ENCODE measurements at places on chromosomes 7 and 10. TPM values are rescaled to one million over a fixed set of nuclear protein-coding genes. Genes with fewer than 3 reads are reported as not detected.

The PDIA4 gene
- total RNA-seq: 54.0 TPM

The ATP6V0A4 gene
- not detected for total RNA-seq

The PHYH gene
- 7.3 TPM for total RNA-seq

The NOM1 gene
- total RNA-seq: 34.7 TPM

The CTAGE6 gene
- 0.40 TPM for total RNA-seq

The COBL gene
- total RNA-seq: not detected

The EPC1 gene
- total RNA-seq: 178 TPM

The MYO1G gene
- total RNA-seq: 429 TPM

The AKR1C1 gene
- total RNA-seq: 0.93 TPM

The PNLIPRP1 gene
- total RNA-seq: not detected

The RPEL1 gene
- total RNA-seq: not detected

The ZFAND2A gene
- total RNA-seq: 106 TPM

The HOXA13 gene
- not detected for total RNA-seq

The VSIR gene
- 134 TPM for total RNA-seq

The HOXA10 gene
- total RNA-seq: 2.2 TPM

The GPER1 gene
- 0.26 TPM for total RNA-seq

DNA sequence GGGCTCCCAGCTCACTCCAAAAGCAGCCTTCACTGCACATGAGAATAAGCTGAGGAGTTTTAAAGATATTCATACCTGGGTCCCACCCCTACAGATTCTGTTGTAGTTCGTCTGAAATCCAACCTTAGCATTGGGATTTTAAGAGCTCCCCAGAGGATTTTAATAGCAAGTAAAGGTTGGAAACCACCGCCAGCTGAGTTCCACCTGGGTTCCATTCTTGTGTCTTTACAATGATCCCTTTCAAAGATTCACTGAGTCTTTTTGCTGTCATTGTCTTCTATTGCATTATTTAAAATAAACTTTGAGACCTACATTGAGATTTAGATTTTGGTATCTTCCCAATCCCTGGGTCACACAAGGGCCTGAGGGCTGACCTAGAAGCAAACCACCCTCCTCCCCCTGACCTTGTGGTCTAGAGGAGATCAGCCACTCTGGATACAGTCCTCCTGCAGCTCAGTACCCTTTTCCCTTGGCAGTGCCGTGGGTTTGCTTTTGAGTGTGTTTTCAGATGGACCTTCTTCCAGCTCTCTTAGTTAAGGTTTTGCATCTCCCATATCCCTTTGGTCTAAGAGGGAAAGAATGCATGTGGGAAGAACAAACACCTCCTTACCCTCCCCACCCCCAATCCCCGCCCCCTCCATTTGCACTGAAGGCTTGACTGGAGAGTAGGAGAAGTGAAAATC, 22.6 kb upstream of the SIRT1 start:
- no peaks in the 10 kb centered on the region for H3K36me3 ChIP-seq
- H3K27ac ChIP-seq: no peak overlapping the region
- DNase-seq: no peak
- no peaks in the 10 kb centered on the region for H3K4me1 ChIP-seq
- no peaks in the 10 kb centered on the region for H3K27me3 ChIP-seq

- no peak for DNase-seq
- H3K27ac ChIP-seq: no peak overlapping the region
- no peaks in the 10 kb centered on the region for H3K36me3 ChIP-seq
Observed at GRCh38 chr10:62573929-62574328, 199.8 kb downstream of the ZNF365 start.

GRCh38 chr10:107013258-107014006, 151.1 kb downstream of the SORCS1 start:
- H3K36me3 ChIP-seq: no peaks in the 10 kb centered on the region
- H3K27me3 ChIP-seq: no peaks in the 10 kb centered on the region
- DNase-seq: no peak
- H3K27ac ChIP-seq: no peak overlapping the region

DNA sequence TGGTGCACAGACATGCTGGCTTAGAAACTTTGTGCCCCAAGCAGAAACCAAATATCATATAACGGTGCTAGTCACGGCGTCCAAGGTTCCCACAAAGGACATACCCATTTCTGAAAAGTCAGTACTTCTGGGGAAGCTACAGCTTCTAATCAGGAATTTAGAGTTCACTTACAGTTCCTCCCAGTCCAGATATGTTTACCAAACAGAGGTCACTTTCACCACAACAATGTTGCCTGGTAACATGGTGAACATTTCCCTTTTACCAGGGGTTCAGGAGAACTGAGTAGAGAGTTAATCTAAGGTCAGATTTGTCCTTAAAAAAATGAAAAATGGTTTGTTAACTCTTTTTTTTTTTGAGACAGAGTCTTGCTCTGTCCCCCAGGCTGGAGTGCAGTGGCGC, 265.9 kb upstream of the MKLN1 start:
- H3K27ac ChIP-seq: no peak overlapping the region
- H3K4me3 ChIP-seq: no peak overlapping the region
- no peak for DNase-seq
- no peaks in the 10 kb centered on the region for H3K27me3 ChIP-seq
- peaks cover 30% of the 10 kb centered on the region for H3K4me1 ChIP-seq

GRCh38 chr7:9201928-9202327, 768.5 kb downstream of the NXPH1 start:
- H3K4me1 ChIP-seq: no peaks in the 10 kb centered on the region
- H3K36me3 ChIP-seq: no peaks in the 10 kb centered on the region
- H3K27me3 ChIP-seq: no peaks in the 10 kb centered on the region
- H3K4me3 ChIP-seq: no peak overlapping the region

- H3K27me3 ChIP-seq: no peaks in the 10 kb centered on the region
- no peak overlapping the region for H3K4me3 ChIP-seq
- peaks cover 25% of the 10 kb centered on the region for H3K4me1 ChIP-seq
- no peaks in the 10 kb centered on the region for H3K36me3 ChIP-seq
Observed at GRCh38 chr10:70094250-70094649, 38.4 kb downstream of the AIFM2 start.

DNA sequence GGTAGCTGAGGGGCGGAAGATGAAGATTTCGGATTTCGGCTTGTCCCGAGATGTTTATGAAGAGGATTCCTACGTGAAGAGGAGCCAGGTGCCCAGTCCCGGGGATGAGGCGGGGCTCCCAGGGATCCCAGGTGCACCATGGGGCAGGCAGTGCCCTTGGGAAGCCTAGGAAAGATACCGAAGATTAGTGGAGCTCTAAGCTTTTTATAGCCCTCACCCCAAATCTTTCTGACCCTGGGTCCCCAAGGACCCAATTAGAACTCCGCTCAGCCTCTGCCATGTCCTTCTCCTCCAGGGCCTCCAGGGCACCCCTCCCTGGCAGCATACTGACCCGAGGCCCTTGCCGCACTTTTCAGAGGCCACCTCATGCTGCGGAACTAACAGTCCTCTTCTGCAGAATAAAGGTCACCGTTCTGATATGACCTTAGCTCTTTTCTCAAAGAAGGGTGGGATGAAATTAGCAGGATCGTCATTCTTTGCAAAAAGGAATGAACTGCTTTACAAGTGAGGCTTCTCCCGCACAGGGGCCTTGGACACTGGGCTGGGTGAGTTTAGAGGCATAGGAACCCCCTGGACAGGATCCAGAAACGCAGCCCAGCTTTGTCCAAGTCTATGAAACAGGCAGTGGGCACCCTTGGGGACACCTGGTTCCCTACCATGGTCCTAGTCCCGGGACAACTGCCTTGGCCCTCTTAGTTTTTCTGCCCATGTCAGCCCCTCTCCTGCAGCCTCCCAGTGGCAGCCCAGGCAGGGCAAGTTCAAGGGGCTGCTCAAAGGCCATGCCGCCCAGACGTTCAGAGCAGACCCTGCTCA, 17.9 kb upstream of the CSGALNACT2 start:
- no peaks in the 10 kb centered on the region for H3K27me3 ChIP-seq
- H3K36me3 ChIP-seq: no peaks in the 10 kb centered on the region
- peak overlapping the region; percentile 75 for H3K27ac ChIP-seq
- H3K4me3 ChIP-seq: no peak overlapping the region
- H3K4me1 ChIP-seq: peaks cover 32% of the 10 kb centered on the region
- no peak for DNase-seq

GRCh38 chr7:85232068-85232467, 45.2 kb upstream of the SEMA3D start:
- no peak overlapping the region for H3K4me3 ChIP-seq
- H3K4me1 ChIP-seq: no peaks in the 10 kb centered on the region
- DNase-seq: no peak
- H3K36me3 ChIP-seq: no peaks in the 10 kb centered on the region

DNA sequence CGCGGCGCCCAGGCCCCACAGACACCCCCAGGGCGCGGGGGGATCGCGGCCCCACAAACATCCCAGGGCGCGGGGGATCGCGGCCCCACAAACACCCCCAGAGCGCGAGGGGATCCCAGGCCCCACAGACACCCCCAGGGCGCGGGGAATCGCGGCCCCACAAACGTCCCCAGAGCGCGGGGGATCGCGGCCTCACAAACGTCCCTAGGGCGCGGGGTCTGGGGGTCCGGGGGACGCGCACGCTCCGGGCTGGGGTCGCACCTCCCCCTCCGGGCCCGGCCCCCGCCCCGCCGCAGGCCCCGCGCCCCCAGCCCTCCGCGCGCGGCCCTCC, 382 bp downstream of the DIP2C start:
- DNase-seq: no peak
- no peak overlapping the region for H3K27ac ChIP-seq
- H3K4me1 ChIP-seq: no peaks in the 10 kb centered on the region
- H3K36me3 ChIP-seq: no peaks in the 10 kb centered on the region
- H3K27me3 ChIP-seq: peaks cover 7% of the 10 kb centered on the region
- H3K4me3 ChIP-seq: no peak overlapping the region

- H3K4me1 ChIP-seq: no peaks in the 10 kb centered on the region
- no peak overlapping the region for H3K27ac ChIP-seq
- no peaks in the 10 kb centered on the region for H3K27me3 ChIP-seq
- no peak for DNase-seq
- no peaks in the 10 kb centered on the region for H3K36me3 ChIP-seq
Observed at GRCh38 chr7:21690705-21691104, 147.9 kb downstream of the DNAH11 start.

- no peak overlapping the region for H3K4me3 ChIP-seq
- peaks cover 12% of the 10 kb centered on the region for H3K4me1 ChIP-seq
- no peak overlapping the region for H3K27ac ChIP-seq
- H3K27me3 ChIP-seq: no peaks in the 10 kb centered on the region
Observed at GRCh38 chr10:97102441-97102840, 83.3 kb downstream of the SLIT1 start.

DNA sequence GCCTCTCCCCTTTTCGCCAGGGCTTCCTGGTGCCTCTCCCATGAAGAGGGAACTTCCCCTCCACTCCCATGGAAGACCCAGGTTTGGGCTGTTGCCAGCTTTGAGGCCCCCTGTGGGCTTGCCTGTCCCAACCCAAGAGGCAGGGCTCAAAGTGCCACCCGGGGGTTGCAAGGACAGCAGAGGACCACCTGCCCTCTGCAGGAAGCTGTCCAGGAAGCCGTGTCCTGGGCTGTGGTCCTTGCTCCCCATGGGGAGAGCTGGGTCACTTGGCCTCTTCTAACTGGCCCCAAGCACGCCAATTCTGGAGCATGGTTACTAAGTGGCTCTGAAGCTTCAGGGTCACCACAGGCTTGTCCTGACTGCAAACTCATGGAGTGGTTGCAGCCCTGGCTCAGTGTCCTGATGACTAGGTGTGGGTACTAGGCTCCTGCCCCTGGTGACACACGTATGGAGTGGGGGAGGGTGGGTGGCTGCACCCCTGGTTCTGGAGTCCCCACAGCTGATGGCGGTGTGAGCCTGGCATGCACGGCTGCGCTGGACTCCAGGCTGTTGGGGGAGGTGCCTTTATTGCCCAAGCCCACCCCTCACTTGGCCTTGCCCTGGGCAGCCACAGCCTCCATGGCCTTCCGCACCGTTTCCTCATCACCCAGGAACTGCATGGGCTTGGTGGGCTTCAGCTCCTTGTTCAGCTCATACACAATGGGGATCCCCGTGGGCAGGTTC, 3.0 kb downstream of the PGAM2 start:
- H3K4me1 ChIP-seq: peaks cover 50% of the 10 kb centered on the region
- H3K4me3 ChIP-seq: no peak overlapping the region
- H3K36me3 ChIP-seq: peaks cover 54% of the 10 kb centered on the region
- no peak overlapping the region for H3K27ac ChIP-seq
- no peak for DNase-seq

- no peak for DNase-seq
- H3K4me1 ChIP-seq: no peaks in the 10 kb centered on the region
- H3K36me3 ChIP-seq: no peaks in the 10 kb centered on the region
- H3K27ac ChIP-seq: no peak overlapping the region
- H3K27me3 ChIP-seq: no peaks in the 10 kb centered on the region
- no peak overlapping the region for H3K4me3 ChIP-seq
Observed at GRCh38 chr7:146655928-146656797, 539.6 kb downstream of the CNTNAP2 start.

DNA sequence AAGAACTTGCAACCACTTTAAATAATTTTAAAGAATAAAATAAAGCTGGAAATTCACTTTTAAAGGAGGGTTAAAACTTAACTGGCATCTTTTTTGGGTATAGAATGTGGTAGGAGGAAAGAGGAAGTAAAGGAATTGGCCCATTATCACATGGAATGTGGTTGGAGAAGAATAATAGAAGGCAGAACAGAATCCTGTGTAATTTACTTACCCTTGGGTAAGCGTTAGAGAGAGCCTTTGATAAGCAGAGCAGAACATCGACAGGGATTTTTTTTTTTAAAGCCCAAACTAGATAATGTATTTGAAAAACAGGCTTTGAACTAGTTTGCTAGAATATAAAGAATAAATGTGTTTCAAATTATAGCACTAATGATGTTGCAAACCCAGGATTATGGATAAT, 199.8 kb upstream of the KIAA1217 start:
- no peak overlapping the region for H3K27ac ChIP-seq
- no peaks in the 10 kb centered on the region for H3K4me1 ChIP-seq
- DNase-seq: no peak
- no peaks in the 10 kb centered on the region for H3K27me3 ChIP-seq
- no peaks in the 10 kb centered on the region for H3K36me3 ChIP-seq

- no peak for DNase-seq
- no peaks in the 10 kb centered on the region for H3K36me3 ChIP-seq
- H3K4me1 ChIP-seq: peaks cover 7% of the 10 kb centered on the region
Observed at GRCh38 chr7:132464740-132465139, 111.5 kb downstream of the PLXNA4 start.

GRCh38 chr10:76074659-76075058, 643.2 kb downstream of the LRMDA start:
- H3K4me3 ChIP-seq: no peak overlapping the region
- H3K27me3 ChIP-seq: no peaks in the 10 kb centered on the region
- DNase-seq: no peak
- H3K36me3 ChIP-seq: no peaks in the 10 kb centered on the region

- no peaks in the 10 kb centered on the region for H3K27me3 ChIP-seq
- peaks cover 14% of the 10 kb centered on the region for H3K4me1 ChIP-seq
- no peak overlapping the region for H3K4me3 ChIP-seq
- no peaks in the 10 kb centered on the region for H3K36me3 ChIP-seq
- H3K27ac ChIP-seq: peak overlapping the region; percentile 1
- peak; percentile 59 for DNase-seq
Observed at GRCh38 chr7:36208997-36209813, 56.2 kb downstream of the EEPD1 start.

DNA sequence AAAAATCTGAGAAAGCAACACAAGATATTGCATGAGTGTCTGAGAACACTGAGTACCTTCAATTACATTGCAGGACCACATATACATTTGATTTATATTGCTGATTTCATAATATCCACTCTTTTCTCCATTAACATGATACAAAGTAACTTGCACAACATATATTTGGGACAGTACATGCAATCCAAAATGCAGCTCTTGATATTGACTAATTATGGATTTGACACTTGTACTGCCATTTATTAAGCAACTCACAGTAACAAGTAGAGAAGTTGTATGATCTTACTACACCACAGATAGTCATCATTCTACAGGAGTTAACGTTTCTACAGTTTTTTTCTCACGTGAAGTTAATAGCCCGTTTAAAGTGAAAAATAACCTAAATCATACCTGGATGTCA, 46.7 kb downstream of the USP6NL start:
- H3K4me1 ChIP-seq: no peaks in the 10 kb centered on the region
- H3K27me3 ChIP-seq: no peaks in the 10 kb centered on the region

Data from natural killer cell (primary cell).